ENCODE measurements at places on chromosomes 13 and 19.

DNA sequence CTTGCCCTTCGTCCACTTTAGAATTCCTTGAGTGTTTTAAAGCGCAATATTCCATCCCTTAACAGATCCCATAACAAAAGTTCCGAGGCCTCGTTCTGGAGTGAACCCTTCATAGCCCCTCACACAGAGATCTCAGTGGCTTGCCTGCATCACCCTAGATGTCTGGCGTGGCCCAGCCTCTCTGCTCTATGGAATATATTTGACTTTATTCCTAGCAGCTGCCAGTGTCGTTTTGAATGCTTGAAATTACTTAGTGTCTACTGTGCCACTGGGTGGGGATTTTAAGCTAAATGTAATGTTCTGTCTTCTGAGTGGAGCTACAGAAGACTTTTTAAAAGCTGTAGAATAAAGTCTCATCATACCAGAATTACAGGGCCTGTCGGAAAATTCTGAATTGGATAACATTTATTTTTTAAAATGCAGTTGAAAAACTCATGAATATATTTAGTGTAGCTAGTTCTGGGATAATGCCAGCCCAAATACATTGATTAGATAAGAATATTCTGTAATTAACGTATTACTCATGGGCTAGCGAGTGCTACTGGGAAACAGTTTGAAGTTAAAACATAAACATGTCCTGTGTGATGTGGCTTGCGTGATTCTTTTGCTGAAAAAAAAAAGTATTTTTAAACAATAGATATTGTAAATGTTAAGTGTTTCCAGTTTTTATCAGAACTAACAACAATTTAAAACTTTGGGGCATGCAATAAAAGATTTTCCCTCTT is 111.8 kb downstream of the ESD start:
- DNase-seq, result no peak

DNA sequence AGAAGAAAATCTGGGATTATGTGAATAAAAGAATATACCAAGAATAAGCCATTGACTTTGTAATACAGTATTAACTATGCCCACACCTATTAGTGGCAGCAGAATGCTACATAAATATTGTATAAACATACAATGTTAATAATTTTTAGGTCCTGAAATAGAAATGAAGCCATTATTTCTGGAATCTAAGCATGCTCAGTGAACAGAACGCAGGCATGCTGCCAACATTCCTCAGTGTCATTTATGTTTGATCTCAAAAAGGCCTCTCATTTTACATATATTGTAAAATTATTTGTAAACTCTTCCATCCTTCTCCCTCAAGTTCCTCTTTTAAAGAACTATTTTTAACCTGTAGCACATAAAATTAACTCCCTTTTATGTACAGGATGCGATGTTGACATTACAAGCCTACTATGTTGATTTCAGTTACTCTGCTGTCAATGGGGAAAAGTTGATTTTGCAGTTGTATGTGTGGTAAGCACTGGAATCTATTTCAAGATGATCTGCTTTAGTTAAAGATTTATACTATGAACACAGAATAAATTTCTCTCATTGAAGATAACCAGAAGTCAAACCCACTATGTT is 118.8 kb downstream of the VWA8 start:
- DNase-seq, result no peak

DNA sequence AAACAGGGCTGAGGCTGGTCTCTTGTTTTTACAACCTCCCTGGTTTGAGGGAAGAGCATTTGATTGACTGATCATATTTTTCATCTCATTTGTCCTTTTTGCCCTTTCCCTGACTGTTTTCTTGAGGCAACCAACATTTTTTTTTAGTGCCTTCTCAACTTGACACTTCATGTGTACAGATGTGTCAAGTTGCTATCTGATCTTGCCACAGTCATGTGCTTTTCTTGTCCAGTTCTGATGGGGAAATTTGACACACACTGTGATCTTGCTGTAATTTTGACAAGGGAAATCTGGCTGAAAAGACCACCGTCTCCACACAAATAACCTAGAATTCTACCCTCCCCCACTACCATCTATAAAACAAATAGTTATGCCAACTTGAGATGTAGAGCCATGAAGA is 329.6 kb downstream of the KCTD12 start:
- DNase-seq, result no peak

GRCh38 chr13:98650396-98651107 is 73.6 kb upstream of the STK24 start:
- peak; percentile 67 for DNase-seq

DNA sequence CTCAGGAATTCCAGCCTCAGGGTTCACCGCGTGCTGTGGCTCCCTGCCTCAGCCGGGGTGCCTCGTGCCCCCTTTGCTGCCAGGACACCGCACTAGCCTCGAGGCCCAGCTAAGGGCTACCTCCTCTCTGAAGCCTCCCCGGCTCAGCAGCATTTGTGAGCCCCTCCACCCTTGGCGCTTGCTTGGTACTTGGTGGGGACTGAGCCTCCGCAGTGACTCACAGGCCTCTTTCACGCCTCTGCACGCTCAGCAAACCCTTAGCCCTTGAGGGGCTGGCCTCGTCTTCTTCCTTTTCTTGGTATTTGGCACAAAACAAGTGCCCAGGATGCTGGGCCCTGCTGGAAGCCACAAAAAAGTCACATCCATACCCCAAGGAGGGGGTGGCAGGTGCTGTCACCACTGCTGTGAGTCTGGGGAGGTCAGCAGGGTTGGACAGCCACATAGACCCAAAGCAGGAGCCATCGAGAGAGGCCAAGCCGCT is 85.4 kb upstream of the TM9SF2 start:
- no peak for DNase-seq

DNA sequence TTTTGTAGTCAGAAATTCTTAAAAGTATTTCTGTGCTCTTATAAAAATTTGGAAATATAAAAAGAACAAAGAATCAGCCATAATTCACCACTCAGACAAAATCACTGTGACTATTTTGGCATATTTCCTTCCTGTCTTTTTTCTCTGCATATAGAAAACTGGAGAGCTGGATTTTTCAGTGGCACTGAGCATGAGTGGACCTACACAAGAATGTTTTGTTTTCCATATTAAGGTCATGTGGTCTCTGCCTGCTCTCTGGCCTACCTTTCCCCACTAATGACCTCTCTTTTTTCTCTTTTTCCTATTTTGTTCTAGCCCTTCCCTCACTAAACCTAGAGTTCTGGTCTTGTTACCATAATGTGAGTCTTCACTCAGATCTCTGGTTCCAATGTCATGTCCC is 17.6 kb upstream of the USP12 start:
- no peak for DNase-seq

GRCh38 chr13:99312493-99312883 is 5.3 kb upstream of the GPR183 start:
- peak; percentile 37 for DNase-seq

GRCh38 chr19:39057615-39058014 is 25.3 kb upstream of the FBXO27 start:
- no peak for DNase-seq

GRCh38 chr13:19958155-19959111 is at the start of gene ZMYM2:
TSS of gene ZMYM2 (plus strand) at chr13:19958727. CDS start at chr13:19993073, 34,346 bp downstream.
- peak; percentile 98 for DNase-seq

- no peak for DNase-seq
Observed at GRCh38 chr13:89726690-89727435, 1620.6 kb upstream of the MIR17HG start.

- peak; percentile 61 for DNase-seq
Observed at GRCh38 chr19:36418287-36419001, at the start of gene ZFP82. TSS of gene ZFP82 (minus strand) at chr19:36418644. CDS start at chr19:36409789, 8,855 bp downstream.

GRCh38 chr19:49440439-49441209 is 703 bp downstream of the SLC17A7 start:
- DNase-seq, result no peak

DNA sequence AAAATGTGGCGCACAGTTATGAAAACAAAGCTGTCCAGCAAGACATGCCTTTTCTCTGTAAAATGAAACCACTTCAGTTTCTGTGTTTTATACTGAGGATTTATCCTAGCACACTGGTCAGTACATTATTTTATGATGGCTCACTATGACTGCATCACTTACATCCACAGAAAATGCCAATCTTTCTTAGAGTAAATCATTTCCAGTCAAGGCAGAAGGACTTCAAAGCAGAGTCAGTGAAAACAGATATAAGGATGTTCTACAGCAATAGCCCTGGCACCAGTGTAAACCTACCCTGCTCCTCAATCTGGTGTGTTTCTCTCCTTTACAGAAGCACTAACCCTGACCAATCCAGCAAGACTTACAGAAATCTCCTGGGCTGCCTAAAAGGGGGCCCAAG is 473.5 kb downstream of the GPC6 start:
- DNase-seq, result no peak

Measured in body of pancreas (tissue), 4 donors.